NCI-H146 (cell line): ENCODE measurements at places on chromosomes 7 and 10.

- DNase-seq = no peak
Measured at GRCh38 chr7:141362580-141363435, 188.4 kb upstream of the AGK start.

DNA sequence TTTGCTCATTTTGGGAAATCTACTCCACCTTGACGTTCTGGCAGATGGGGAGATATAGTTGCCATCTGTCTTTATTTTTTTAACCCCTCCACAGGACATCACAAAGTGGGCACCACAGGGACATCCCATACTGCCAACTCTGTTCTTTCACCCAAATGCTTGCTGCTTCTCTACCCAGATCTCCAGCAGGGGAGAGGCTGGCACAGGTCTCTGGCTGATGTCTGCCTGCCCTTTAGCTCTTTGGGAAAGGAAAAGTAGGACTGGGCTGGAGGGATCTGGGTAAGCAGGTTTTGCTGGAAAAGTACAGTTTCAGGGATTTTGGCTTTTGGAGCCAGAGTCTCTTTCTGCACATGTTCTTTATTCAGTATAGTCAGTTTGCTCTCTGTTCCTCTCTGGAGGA, 156.7 kb downstream of the ANLN start:
- no peak for DNase-seq

DNA sequence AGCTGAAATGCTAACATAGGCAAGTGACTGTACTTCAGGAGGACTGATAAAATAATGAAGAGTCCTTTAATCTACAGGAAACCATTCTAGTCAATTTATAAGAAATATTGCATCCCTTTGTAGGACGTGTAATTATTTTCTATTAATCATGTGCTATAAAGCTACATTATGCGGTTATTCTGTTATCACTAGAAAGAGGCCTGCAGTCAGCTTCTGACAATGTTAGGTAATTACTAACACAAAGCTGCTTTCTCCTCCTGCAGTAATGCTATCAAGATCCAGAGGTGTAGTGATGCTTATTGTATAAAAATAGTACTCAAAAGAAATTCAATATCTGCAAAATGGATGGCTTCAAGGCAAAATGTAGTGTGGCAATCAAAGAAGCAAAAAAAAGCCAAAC, 191.1 kb downstream of the SKAP2 start:
- DNase-seq = peak; percentile 65

GRCh38 chr10:92688573-92688926, 1.2 kb upstream of the HHEX start:
- no peak for DNase-seq

DNA sequence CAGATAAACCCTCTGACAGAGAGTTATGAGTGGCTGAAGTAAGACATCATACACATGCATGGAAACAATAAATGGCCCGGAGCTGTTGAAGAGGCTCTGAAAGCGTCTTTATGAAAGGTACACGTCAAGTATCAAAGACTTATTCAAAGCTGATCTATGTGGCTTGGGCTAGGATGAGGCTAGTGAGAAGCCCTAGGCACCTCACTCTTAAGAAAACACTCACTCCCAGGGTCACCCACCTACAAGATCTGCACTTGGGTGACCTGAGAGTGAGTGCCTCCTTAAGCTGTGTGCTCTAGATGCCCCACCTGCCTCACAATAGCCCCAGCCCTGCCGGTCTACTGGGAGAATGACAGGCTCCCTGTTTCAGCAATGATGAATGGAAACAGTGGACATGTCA, 1.1 kb upstream of the GIMAP1 start:
- DNase-seq = no peak

GRCh38 chr10:95464280-95464679, 96.9 kb downstream of the SORBS1 start:
- DNase-seq = peak; percentile 81

- DNase-seq = no peak
Measured at GRCh38 chr10:62253704-62254103, 14.9 kb downstream of the RTKN2 start.

DNA sequence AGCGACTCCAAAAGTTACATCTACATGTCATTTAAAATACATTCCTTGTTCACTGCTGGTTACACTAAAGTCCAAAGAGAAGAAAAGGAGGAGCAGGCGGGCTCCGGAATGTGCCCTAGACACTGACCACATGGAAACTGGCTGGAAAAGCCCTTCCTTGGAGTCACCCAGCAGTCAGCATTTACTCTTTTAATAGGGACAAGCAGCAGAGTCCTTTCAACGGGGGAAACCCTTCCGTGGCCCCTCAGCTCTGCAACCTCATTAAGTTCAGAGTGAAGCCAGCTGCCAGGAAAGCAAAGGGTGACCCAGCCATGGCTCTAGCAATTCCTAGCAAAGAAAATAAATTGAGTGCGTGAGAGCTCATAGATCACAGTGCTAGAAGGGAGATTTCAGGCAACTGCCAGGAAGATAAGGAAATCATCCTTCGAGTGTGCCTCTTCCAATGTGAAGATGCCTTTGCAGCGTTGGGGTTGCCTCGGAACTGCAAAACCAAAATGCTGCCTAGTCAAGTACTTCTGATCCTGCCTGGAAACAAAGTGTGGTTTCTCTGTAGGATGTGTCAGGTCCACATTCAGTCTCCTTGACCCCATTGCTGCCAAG, 101.6 kb downstream of the SORBS1 start:
- no peak for DNase-seq

- DNase-seq = no peak
Measured at GRCh38 chr10:65394502-65395297, 1531.1 kb upstream of the LRRTM3 start.

GRCh38 chr7:66815951-66816350, 75.4 kb downstream of the RABGEF1 start:
- no peak for DNase-seq
